Breast epithelium (tissue), 4 donors: ENCODE measurements at places on chromosomes 12 and 14. TPM values are rescaled to one million over a fixed set of nuclear protein-coding genes. Genes with fewer than 3 reads are reported as not detected.

Gene GLI1
- total RNA-seq, result 1.2 TPM

- no peak for DNase-seq
These were observed 239.9 kb downstream of the SPTSSA start for GRCh38 chr14:34222122-34222521.

GRCh38 chr12:108310489-108310888 lies 28.6 kb downstream of the CMKLR1 start:
- DNase-seq, result no peak

DNA sequence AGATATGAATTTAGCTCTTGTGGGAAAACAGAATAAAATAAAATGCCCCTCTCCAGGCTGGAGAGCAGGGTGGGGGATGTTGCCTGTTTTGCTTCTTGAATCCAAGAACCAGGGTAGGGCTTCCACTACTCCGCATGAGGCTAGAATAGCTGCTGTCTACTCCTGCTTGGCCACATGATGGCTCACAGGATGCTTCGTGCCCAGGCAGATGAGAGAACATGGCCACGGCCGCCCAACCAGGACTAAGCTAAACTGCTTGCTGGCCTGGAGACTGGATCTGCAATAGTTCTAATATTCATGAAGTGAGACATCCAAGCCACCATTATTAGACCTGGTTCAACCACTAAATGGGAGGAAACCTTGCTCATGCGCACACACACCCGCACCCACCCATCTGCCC lies 122.2 kb upstream of the METAP2 start:
- no peak for DNase-seq

GRCh38 chr12:65450625-65451024 lies 172.1 kb downstream of the MSRB3 start:
- DNase-seq, result no peak

- DNase-seq, result no peak
These were observed 73.5 kb upstream of the SAV1 start for GRCh38 chr14:50741567-50741966.

DNA sequence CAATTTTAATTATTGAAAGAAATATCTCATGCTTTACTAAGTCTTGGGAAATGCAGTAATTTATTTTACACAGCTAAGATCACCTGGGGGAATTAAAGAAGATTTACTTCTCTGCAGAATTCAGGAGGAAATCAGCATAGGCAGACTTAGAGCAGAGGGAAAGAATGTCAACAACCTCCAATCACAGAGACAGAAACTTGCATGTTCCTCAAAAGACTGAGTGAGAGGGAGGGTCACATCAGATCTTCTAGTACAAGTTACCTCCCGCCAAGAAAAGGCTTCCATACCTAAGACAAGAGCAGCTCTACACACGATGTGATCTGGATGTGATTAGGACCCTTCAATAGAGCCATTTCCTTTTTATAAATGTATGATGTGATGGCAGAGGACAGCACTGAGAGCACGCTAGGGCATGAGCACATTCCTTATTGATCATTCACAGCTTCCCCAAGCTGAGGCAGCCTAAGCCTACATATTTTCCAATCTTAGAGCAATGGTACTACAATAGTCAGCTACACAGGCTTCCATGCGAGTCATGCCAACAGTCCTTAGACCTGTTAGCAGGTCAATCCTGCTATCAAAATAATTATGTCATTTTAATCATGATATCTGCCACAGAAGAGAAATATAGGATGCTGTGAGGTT lies 403.3 kb downstream of the ETNK1 start:
- no peak for DNase-seq

- no peak for DNase-seq
These were observed 210.6 kb upstream of the HMGA2 start for GRCh38 chr12:65613692-65614091.

- no peak for DNase-seq
These were observed 302.7 kb downstream of the NPAS3 start for GRCh38 chr14:33241331-33241730.

GRCh38 chr14:69693801-69694729 lies 72.9 kb upstream of the SRSF5 start:
- no peak for DNase-seq
